Tongue (tissue), 3 donors: ENCODE measurements at places on chromosomes 2 and 18. TPM values are rescaled to one million over a fixed set of nuclear protein-coding genes. Genes with fewer than 3 reads are reported as not detected.

The NGEF gene
- total RNA-seq: 2.7 TPM

GRCh38 chr2:60154142-60154541, 399.3 kb downstream of the BCL11A start:
- no peak for DNase-seq

- no peak for DNase-seq
Measured at GRCh38 chr2:181197140-181197760, 216.8 kb downstream of the UBE2E3 start.

The VAMP5 gene
- total RNA-seq: 15.7 TPM

DNA sequence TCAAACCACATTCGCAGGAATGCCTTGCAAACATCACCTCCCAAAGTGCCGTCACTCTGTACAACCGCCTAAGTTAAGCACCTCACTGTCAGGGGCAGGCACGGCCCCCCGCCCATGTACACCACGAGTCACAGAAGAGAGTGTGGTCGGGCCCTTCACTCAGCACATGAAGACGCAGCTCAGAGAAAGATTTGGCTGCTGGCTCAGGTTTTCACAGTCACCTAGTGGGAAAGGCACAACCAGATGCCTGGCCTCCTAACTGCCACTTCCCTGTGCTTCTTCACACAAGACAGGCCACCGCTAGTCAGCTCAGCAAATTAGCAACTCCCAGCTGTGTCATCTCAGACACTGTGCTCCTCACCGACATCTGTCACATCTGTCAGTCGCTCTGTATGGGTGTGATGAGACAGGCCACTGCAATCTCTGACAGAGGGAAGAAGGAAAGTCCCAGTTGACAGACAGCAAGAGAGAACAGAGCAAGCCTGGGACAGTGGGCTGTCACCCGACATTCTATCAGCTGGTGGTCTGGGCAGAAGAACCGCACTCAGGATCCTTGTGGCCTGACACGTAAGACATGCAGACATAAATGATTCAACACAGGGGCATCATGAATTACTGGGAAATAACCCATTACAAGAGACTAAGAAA, 60.8 kb downstream of the CRACDL start:
- DNase-seq: no peak

The KYNU gene
- total RNA-seq: 0.62 TPM

- peak; percentile 3 for DNase-seq
Measured at GRCh38 chr2:157032017-157032416, 225.5 kb upstream of the GALNT5 start.

- no peak for DNase-seq
Measured at GRCh38 chr18:61572871-61573270, 239.6 kb downstream of the CDH20 start.

GRCh38 chr2:70767699-70768589, at the start of gene ADD2:
Gene ADD2 (minus strand): TSS chr2:70768200. CDS start chr2:70706408, 61,792 bp downstream.
- DNase-seq: peak; percentile 68

The PEX13 gene
- 38.9 TPM for total RNA-seq

GRCh38 chr18:7084080-7085065, 33.2 kb downstream of the LAMA1 start:
- peak; percentile 34 for DNase-seq

GRCh38 chr2:127607399-127607908, 38.5 kb upstream of the GPR17 start:
- no peak for DNase-seq
